Progenitor cell of endocrine pancreas (in vitro differentiated cells): ENCODE measurements at places on chromosomes 7 and 10.

- DNase-seq, result no peak
These were observed 50.1 kb downstream of the NSUN6 start for GRCh38 chr10:18601321-18601720.

- DNase-seq, result no peak
These were observed 151.5 kb upstream of the FAM3C start for GRCh38 chr7:121547544-121548092.

DNA sequence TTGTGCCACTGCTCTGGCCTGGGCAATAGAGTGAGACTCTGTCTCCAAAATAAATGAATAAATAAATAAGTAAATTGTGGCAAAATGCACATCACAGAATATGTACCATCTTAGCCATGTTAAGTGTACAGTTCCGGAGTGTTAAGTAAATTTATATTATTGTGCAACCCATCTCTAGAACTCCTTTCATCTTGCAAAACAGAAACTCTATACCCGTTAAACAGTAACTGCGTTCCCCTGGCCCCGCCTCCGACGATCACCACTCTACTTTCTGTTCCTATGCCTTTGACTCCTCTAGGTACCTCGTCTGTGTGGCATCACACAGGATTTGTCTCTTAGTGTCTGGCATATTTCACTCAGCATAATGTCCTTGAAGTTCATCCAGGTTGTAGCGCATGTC lies 356.4 kb upstream of the FOXK1 start:
- no peak for DNase-seq

- no peak for DNase-seq
These were observed 102.1 kb downstream of the ARHGAP22 start for GRCh38 chr10:48502791-48503190.

DNA sequence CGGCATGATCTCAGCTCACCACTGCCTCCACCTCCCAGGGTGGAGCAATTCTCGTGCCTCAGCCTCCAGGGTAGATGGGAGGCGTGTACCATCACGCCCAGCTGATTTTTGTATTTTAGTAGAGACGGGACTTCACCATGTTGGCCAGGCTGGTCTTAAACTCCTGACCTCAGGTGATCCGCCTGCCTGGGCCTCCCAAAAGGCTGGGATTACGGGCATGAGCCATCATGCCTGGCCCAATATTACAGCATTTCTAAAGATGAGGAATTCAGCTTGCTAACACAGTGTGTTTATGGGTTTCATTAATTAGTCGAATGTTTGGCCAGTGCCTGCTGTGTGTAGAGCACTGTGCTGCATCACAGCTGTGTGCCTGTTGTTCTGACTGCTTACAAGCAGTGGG lies 3.7 kb downstream of the WDR37 start:
- no peak for DNase-seq

- no peak for DNase-seq
These were observed 9.9 kb downstream of the ERCC6 start for GRCh38 chr10:49528977-49529506.

DNA sequence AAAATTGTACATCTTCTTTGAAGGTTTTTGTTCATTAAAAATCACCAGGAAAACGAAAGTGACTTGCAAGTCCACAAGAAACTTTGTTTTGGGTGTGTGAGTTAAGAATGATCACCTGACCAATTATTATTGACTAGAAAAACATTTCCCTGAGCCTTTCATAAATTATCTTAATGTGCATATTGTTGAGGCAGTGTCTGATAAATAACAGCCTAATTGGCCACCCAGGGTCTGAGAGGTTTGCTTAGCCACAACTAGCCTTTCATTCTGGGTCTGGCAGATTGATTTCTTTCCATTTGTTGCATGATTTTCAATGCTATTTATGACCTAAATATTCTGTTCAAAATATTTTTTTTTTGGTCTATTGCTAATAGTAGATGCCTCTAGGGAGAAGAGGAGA lies 152.8 kb downstream of the AUTS2 start:
- DNase-seq, result no peak

GRCh38 chr7:47385536-47386125 lies 196.3 kb downstream of the TNS3 start:
- DNase-seq, result no peak

DNA sequence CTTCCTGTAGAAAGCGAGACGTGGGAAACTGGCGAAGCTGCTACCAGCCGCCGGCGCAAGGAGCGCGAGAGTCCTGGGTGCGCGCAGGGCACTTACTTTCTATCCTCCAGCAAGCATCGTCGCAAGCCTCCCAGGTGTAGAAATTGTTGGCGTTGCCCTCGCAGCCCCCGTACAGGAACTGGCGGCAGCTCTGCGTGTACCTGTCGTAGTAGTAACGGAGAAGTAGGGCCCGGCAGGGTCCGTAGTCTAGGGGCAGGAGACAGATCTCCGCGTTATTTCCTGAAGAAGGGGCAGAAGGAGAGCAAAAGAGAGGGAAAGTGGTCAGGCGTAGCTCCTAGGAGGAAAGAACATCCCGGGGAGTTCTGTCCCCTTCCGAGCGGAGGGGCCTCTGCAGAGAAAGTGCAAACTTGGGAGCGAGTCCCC lies 501 bp downstream of the TFPI2 start:
- peak; percentile 27 for DNase-seq

DNA sequence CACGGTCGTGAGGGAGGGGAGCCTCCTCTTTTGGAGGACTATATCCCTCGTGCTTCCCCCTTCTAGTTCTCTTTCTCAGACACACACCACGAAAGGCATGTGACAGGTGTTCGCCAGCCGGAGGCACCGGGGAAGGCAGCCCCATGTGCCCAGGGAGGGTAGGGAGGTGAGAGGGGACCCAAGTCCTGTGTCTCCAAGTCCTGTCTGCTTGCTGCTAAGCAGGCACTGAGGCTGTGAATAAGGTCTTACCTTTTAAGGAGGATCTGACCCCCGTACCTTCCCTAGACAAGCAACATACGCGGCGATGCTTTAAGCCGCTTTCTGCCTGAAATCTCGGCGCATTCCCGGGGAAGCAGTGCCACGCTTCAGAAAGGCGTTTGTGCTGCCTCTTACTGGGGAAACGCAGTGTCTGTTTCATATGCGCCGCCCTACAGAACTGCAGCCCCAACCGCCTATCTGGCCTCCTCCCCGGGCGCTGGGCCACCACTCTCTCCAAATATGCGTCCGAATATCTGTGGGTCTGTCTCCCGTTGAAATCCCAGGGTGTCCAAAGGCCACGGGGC lies 770 bp downstream of the PLXNA4 start:
- no peak for DNase-seq

DNA sequence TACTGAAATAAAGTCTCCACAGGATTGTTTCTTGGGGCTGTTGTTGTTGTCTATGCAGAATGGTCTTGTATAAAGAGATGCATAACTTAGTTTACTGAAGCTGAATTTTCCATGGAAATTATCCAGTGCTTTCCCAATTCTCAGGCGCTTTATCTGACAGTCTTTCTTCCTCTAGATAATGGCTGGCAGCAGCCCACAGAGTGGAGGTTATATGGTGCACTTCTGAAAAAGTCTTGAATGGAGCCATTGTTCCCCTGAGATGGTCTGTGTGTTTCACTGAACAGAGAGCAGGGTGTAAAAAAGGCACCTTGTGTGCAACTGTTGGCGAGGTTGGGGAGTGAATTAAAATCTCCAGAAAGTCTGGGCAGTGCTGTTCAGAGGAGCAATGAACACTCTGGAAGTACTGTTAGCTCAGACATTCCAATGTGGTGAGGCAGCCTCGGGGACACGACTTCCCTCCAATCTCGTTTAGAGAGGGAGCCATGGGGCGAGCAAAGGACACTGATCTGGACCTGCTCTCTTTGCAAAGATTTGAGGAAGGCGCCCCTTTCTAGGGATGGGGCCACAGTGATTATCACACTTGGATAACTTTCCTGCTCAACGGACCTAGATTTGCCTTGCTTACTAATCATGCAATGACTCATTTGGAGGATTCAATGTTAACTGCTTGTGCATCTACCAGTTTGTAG lies 2.0 kb upstream of the PLCE1 start:
- peak; percentile 39 for DNase-seq

- peak; percentile 60 for DNase-seq
These were observed 17.6 kb downstream of the DNAJB12 start for GRCh38 chr10:72337039-72337629.

- DNase-seq, result no peak
These were observed 28.1 kb downstream of the LRGUK start for GRCh38 chr7:134155206-134155605.

GRCh38 chr10:63761243-63761642 lies 240.0 kb downstream of the REEP3 start:
- DNase-seq, result no peak

DNA sequence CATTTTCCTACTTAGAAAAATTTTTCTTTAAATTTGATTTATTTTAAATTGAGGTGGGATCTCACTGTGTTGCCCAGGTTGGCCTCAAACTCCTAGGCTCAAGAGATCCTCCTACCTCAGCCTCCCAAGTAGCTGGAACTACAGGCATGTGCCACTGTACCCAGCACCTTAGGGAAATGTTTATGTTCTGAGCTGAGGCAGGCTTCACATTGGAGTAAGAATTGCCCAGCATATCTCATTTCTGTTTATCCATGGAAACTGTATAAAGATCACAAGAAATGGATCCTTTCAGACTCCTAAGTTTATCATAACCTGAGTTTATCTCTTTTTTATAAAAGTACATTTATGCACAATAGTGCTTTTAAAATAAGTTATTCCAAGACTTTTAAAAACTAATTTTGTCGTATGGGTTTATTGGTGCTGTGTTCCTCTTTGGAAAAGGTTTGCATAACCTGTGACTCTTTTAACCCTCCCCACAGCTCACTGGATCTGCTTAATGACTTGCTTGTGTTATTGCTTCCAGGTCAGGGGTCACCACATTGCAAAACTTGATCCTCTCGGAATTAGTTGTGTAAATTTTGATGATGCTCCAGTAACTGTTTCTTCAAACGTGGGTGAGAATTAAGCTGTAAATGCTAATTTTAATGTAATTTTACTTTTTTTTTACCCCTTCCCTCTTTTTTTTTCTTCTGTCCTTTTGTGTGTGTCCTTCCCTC lies 40.7 kb downstream of the OGDH start:
- no peak for DNase-seq

- DNase-seq, result no peak
These were observed 33.0 kb downstream of the FAM53B start for GRCh38 chr10:124711145-124711544.

DNA sequence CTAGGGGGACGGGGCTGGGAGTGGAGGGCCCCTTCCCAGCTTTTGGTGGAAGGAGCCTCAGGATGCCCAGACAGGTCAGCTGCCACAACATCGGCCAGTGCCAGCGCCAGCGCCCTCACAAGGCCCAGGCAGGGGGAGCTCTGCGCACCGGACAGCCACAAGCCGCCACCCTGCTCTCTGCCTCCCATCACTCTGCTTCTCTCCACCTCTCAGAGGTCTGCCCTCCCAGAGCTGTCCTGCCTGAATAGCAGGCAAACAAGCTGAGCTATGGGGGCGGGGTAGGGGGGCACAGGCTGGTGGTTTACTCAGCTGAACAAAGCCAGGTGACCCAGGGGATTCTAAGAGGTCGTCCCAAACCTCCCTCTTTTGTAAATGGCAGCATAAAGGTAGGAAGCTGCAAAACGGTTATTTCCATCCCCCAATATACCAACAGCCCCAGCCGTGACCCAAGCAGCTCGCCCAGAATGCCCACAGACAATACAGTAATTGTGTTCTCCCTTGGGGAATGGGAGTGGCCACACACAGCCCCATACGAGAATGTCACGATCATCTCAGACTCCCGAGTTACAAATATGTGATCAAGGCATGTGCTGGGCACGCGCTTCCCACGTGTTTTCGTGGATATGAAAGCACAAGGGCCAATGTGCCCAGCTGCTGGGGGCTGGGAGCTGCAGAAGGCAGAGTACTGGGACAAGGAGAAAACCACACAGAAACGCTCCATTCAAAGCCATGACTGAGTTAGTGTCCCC lies 19.7 kb downstream of the FAM53B start:
- DNase-seq, result no peak

DNA sequence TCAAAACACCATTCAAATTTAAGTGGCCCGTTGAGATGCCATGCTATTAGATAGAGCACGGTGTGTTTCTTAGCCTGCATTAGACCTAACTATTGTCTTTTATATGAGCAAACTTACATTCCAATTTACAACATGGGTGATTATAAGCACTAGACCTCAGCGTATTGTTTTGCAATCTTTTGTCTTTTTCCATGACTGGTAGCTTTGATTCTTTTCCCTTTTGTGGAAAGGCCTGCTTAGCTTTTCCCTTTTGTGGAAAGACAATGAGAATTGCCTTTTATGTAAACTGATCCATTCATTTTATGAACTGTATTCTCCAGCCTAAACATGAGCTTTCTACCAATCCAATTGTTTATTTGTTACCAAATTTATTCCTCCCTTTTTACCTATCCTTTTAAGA lies 823.1 kb downstream of the CCSER2 start:
- DNase-seq, result no peak

GRCh38 chr10:13759168-13759567 lies 172.4 kb downstream of the PRPF18 start:
- DNase-seq, result peak; percentile 30
